ENCODE measurements at places on chromosomes 12 and 14.

DNA sequence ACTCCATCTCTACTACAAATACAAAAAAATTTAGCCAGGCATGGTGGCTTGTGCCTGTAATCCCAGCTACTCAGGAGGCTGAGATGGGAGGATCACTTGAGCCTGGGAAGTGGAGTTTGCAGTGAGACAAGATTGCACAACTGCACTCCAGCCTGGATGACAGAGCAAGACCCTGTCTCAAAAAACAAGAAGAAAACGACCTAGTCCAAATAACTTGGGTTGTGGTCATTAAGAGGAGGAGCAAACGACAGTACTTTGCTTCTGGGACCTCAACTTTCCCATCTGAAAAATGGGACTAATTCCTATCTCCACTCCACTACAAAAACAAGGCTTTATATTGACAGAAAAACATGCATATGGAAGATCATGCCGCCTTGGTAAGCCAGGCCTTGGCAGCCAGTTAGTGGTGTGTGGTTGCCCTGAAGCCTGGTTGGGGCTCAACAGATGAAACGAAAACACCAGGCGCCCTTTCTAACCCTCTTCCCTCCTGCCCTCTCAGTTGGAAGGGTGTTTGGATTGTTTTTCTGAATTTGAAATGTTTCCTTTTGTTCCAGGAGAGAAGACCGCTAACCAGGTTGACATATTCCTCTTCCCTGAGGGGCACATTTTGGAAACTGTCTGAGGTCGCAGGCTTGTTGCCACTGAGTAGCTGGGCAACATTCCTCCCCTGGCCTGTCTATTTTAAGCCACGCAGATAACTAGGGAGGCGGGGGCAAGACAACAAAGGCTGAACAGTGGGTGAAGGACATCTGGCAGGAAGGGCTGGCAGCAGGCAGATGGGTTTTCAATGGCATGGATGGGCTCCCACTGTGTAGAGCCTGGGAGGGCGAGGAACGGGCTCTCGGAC, 13.7 kb upstream of the VPS37B start:
- no peak for DNase-seq

- peak; percentile 58 for DNase-seq
Observed at GRCh38 chr14:101665478-101666078, 95.9 kb upstream of the PPP2R5C start.

GRCh38 chr14:78479127-78479780, 309.1 kb downstream of the NRXN3 start:
- no peak for DNase-seq

DNA sequence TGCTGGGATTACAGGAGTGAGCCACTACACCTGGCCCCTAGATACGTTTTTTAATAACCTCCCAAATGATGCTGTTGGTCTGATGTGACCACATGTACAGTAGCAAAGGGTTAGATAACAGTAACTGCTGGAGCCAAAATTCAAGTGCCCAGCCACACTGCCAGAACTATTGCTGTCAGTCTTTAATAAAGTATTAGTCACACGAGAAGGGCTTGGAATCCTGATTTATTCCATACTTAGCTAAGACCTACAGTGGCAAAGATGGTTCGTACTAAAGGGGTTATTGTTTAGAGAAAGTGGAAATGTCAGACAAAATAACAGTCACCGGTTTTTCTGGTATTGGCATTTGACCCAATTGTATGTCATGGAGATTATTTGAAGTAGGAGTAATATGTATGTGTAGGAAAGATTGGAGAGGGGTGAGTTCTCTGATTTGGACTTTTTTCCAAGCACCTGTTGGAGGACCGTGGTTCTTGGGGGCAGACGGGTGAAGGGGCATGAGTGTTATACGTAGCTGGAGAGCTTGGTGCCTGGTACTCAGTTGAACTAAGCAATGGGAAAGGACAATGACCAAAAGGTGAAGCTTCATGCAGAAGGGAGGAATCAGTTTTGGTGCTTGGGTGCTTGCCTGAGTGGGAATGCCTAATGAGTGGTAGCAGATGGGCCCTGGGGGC, 9.7 kb downstream of the TUBA1C start:
- DNase-seq: no peak

- no peak for DNase-seq
Observed at GRCh38 chr12:68673788-68674187, 13.0 kb upstream of the NUP107 start.

GRCh38 chr12:128916425-128916824, 63.1 kb downstream of the GLT1D1 start:
- no peak for DNase-seq

DNA sequence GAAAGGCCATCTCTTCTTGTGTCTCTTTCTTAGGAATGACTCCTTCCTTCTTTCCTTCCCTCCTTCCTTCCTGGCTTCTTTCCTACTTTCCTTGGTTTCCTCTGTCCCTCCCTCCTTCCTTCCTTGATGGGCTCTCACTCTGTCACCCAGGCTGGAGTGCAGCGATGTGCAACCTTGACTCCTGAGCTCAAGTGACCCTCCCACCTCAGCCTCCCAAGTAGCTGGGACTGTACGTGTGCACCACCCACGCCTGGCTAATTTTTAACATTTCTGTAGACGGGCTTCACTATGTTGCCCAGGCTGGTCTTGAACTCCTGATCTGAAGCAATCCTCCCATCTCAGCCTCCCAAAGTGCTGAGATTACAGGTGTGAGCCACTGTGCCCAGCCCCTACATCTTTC, 10.9 kb upstream of the P2RX7 start:
- DNase-seq: no peak

DNA sequence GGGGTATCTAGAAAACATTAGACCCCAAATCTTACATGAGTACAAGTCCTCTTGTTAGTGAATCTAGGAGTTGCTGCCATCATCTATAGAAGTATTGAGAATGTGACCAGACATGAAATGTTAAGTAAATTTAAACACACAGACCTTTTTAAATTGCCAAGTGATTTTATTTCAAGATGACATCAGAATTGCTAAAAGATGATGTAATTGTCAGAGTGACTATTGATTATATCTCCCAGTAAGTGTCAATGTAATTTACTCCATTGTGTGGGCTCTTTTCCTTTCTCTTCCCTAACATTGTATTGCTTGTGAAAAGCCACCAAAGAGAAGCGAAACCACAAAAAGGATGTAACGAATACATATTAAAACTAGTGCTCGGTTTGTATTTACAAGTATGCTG, 16.8 kb downstream of the ADAM21 start:
- no peak for DNase-seq

GRCh38 chr12:127728285-127728684, 538.7 kb upstream of the TMEM132C start:
- DNase-seq: no peak

GRCh38 chr14:98612434-98613200, 659.4 kb downstream of the BCL11B start:
- no peak for DNase-seq
